ENCODE measurements at places on chromosomes 1 and 21.

DNA sequence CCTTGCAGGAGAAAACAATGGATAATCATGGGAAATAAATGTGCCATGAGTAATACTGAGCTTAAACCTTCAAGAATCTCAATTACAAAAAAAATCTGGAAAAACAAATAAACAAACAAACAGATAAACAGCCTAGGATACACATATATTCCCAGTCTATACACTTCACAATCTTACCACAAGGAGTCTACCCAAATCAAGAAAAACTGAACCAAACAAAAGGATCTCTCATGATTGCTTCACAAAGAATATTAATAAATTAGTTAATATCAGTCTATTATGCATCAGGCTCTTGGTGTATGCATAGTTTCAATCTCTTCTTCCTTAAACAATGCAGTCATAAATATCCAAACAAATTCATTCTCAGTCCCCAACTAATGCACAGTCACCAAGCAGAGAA lies 3.2 kb upstream of the ESRRG start:
- DNase-seq, result no peak

- DNase-seq, result peak; percentile 3
Observed at GRCh38 chr1:41327383-41327999, 33.7 kb upstream of the FOXO6 start.

GRCh38 chr1:114691061-114691460 lies 4.3 kb downstream of the AMPD1 start:
- DNase-seq, result no peak

GRCh38 chr1:22207511-22208267 lies 64.8 kb upstream of the WNT4 start:
- no peak for DNase-seq

DNA sequence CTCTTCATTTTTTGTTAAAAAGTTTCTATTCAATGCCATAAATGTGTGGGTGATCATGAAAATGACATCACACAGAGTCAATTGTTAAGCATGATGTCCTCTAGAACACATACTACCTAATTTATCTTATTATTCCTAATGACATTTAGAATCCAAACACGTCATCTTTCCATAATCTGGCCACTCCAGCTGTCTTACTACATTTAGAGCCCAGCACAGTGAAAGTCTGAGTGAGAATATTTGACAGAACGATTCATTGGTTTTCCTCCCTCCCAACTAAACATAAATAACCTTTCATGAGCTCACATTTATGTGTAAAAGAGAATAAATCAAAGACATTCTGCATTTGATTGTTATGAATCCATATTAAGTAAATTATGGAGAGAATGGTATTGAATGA lies 160.7 kb downstream of the OLFM3 start:
- no peak for DNase-seq

- no peak for DNase-seq
Observed at GRCh38 chr1:36367798-36368197, 17.9 kb downstream of the STK40 start.
